ENCODE measurements at places on chromosomes 7 and 10.
A peak's percentile ranks its signal among the peaks of the same experiment; 100 is the strongest.

DNA sequence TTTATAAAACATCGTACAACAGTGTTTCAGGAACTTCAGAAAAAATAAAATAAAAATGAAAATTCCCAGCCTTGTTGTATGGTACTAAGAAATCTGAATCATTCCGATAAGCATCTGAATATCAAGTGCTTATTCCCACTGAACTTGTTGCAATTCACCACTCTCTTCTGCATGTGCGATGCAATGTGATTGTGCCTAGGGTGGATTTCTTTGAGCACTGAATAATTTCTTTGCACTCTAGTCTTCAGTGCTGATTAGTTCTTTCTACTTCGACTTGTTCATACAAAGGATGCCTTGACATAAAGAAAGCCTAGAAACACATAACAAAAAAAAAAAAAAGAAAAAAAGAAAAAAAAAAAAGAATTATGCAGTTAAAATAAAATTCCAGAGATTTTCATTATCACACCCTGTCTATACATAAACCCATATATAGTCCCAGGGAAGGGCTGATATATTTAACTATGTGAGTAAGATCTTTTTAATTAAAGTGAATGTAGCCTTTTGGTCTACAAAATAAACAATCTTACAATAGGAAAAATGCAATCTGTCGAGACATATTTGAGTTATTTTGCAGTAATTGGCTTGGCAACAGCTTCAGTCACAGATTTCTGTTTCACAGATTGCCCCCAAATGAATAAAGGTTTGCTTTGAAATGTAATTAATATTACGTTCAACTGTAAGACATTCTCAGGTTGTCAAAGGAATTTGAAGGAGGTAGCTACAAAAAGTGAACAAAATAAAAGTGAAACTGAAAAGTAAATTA is 1118.9 kb upstream of the CELF2 start:
- H3K27me3 ChIP-seq: no peaks in the 10 kb centered on the region
- no peak overlapping the region for H3K27ac ChIP-seq
- no peaks in the 10 kb centered on the region for H3K4me1 ChIP-seq
- DNase-seq: no peak
- H3K4me3 ChIP-seq: no peak overlapping the region
- no peaks in the 10 kb centered on the region for H3K36me3 ChIP-seq

DNA sequence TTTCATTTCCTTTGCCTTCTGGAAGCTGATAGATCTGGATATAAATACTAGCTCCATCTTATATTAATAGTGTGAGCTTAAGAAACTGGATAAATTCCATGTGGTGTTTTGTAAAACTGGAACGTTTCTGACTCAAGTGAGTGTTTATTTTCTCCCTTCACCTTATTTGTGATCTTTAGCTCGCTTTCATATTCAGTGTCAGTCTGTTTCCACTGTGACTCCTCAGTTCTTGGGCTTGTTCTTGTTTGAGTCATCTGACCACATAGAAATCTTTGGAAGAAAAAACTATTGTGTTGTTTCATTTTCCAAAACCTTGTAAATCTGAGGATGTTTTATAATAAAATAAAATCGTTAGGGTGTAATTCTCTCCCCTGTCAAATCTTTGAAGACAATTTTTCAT is 186.4 kb downstream of the POLR1F start:
- H3K27ac ChIP-seq: no peak overlapping the region
- no peak for DNase-seq
- H3K4me1 ChIP-seq: no peaks in the 10 kb centered on the region
- no peaks in the 10 kb centered on the region for H3K27me3 ChIP-seq
- no peaks in the 10 kb centered on the region for H3K36me3 ChIP-seq

DNA sequence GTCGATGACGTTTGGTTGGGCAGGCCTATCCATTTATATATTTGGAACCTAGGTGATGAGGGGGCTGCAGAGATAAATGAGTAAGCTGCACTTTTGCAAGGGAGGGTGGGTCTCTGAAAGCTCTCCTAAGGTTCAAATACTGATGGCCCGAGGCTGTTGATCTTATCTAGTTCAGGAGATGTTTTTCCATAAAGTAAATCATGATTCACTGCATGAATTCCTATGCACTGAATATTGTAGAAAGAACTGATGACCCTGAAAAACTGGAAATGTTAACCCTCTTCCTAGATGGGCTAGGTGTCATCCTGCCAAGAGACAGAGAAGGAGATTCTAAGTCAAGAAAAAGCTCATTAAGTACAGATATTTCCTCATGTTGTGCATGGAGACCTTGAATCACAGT is 459.9 kb downstream of the PLXNA4 start:
- H3K27ac ChIP-seq: no peak overlapping the region
- no peaks in the 10 kb centered on the region for H3K27me3 ChIP-seq
- no peaks in the 10 kb centered on the region for H3K4me1 ChIP-seq
- no peak overlapping the region for H3K4me3 ChIP-seq
- DNase-seq: no peak

DNA sequence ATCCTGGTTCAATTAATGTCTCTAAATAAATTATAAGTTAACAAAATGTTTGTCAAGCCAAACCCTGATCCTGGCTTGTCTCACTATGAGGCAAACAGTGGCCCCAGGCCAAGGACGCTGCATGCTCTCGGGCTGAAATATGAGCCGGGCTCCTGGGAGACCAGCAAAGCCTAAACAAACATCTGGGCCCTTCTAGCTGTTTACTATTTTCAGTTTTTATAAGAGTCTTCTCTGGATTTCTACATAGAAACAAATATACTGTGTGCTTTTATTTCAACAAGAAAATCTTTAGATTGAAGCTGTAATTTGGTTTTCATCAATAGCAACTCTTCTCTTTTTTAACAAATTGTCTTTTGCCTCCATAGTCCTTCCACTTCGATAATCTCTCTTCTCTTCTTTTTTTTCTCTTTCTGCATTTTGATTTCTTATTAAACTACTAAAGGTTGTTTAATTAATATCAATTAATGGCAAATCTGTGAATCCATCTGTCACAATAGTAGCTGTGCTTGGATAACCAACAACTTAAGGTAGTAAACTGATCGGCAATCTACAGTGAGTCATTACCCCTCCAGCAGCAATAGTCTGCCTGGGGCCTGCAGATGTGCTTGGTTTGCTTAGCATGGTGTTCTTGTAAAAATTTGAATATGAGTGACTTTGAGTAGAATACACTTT is 83.3 kb upstream of the DNAJC1 start:
- no peaks in the 10 kb centered on the region for H3K27me3 ChIP-seq
- H3K4me1 ChIP-seq: peaks cover 15% of the 10 kb centered on the region
- H3K4me3 ChIP-seq: no peak overlapping the region
- peak overlapping the region; percentile 54 for H3K27ac ChIP-seq
- no peaks in the 10 kb centered on the region for H3K36me3 ChIP-seq
- DNase-seq: peak; percentile 86

GRCh38 chr10:515674-516073 is 173.8 kb downstream of the DIP2C start:
- no peak overlapping the region for H3K4me3 ChIP-seq
- no peaks in the 10 kb centered on the region for H3K27me3 ChIP-seq
- peaks cover 3% of the 10 kb centered on the region for H3K4me1 ChIP-seq
- no peak for DNase-seq

Measured in heart right ventricle (tissue), 16 donors.